HuH-7.5 (cell line): ENCODE measurements at places on chromosomes 12 and 14.

DNA sequence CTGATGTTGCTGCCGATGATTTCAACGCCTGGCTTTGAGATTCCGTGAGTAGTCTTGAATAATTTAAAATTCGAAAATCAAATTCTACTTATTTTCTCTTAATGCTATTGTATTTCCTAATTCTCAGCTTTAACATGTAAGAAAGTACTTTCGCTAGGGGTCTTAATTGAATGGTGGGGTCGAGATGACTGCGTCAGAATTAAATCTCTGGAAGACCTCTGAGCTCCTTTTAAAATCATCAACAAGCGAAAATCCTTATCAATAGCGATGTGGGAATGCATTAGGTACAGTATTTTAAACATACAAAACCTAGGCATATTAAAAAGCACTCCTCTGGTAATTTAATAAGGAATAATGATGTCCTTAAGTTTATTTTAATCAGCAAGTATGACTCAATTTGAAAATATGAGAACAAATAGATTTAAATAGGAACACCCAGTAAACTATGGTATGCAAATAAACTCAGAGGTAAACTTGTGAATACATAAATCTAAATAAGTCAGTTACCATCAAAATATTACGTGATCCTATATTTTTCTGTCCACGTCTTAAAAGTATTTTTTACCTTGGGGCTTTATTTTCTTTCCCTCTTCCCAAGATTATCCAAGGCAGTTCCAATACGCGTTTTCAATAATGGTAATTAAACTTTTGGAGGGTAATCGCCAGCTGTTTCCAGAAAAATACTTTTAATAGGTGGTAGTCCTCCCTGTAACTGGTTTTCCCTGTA lies 1.4 kb downstream of the FOXA1 start:
- DNase-seq = no peak

DNA sequence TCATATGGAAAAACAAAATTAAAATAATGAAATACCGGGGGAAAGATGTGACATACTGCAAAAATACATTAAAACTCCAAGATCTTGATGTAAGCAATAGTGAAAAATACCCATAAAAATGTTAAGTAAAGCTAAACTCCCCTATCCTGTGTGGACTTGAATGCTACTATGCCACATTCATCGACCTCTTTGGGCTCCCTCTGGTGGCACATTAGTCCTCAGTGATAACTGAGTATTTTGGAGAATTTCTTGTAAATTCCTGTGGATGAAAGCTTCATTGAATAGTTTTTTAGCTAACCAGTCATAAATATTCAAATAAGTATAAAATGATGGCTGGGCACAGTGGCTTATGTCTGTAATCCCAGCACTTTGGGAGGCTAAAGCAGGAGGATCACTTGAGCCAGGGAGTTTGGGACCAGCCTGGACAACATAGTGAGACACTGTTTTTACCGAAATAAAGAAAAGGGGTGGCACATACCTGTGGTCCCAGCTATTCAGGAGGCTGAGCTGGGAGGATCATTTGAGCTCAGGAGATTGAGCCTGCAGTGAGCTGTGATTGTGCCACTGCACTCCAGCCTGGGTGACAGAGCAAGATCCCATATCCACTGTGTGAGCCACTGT lies 42.4 kb upstream of the SGPP1 start:
- peak; percentile 22 for DNase-seq

DNA sequence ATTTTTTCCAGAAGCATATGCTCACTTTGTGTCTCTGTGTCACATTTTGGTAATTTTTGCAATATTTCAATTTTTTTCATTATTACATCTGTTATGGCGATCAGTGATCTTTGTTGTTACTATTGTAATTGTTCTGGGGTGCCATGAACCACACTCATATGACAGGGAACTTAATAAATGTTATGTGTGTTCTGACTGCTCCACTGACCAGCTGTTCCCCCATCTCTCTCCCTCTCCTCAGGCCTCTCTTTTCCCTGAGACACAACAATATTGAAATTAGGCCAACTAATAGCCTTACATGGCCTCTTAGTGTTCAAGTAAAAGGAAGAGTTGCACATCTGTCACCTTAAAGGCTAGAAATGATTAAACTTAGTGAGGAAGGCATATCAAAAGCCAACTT lies 46.0 kb downstream of the SCN8A start:
- DNase-seq = no peak

GRCh38 chr14:45364565-45365156 lies 111.7 kb upstream of the MIS18BP1 start:
- DNase-seq = no peak
